Activated T-helper 1 cell treated with anti-CD3 and anti-CD28 coated beads, Interleukin-2, amount 50 U/mL, for 16 hours (primary cell): ENCODE measurements at places on chromosomes 2 and 18.

DNA sequence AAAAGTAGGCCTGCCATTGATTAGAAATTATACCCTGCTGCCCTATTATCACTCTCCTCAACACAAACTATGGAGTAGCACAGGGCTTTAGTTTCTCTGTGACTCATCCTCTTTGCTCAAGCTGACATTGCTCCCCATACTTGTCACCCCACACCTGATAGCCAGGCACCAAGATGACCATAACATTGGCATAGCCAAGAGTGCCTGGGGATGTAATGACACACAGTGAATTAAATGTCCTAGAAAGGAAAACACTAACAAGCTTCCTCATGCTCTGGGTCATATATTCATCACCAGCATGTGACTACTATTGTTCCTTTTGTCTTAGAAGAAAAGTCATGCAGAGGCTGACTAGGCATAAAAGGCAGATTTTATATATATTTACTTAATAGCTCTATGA is 137.8 kb upstream of the RND3 start:
- no peak for DNase-seq

GRCh38 chr2:73103018-73103542 is 9.7 kb downstream of the RAB11FIP5 start:
- DNase-seq = no peak

GRCh38 chr2:162573288-162573687 is 229.4 kb downstream of the GCA start:
- DNase-seq = no peak

DNA sequence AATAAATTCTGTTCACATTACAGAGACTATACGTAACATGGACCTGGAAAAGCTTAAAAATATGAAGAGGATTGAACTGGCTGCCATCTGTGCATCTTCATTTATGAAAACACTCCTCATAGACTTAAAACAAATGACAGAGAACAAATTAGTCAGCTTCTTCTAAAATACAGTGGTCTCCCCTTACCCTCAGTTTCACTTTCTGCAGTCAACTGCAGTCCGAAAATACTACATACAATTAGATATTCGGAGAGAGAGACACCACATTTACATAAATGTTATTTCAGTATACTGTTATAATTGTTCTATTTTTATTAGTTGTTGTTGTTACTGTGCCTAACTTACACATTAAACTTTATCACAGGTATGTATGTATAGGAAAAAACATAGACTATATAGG is 6.5 kb downstream of the RNF103 start:
- no peak for DNase-seq

- no peak for DNase-seq
Measured at GRCh38 chr2:236768393-236769140, 198.9 kb downstream of the ACKR3 start.

GRCh38 chr18:46253498-46253897 is 149.3 kb downstream of the HAUS1 start:
- no peak for DNase-seq
